Activated T-cell treated with anti-CD3 and anti-CD28 coated beads for 24 hours (primary cell): ENCODE measurements at places on chromosomes 11 and 22.
A peak's percentile ranks its signal among the peaks of the same experiment; 100 is the strongest.

DNA sequence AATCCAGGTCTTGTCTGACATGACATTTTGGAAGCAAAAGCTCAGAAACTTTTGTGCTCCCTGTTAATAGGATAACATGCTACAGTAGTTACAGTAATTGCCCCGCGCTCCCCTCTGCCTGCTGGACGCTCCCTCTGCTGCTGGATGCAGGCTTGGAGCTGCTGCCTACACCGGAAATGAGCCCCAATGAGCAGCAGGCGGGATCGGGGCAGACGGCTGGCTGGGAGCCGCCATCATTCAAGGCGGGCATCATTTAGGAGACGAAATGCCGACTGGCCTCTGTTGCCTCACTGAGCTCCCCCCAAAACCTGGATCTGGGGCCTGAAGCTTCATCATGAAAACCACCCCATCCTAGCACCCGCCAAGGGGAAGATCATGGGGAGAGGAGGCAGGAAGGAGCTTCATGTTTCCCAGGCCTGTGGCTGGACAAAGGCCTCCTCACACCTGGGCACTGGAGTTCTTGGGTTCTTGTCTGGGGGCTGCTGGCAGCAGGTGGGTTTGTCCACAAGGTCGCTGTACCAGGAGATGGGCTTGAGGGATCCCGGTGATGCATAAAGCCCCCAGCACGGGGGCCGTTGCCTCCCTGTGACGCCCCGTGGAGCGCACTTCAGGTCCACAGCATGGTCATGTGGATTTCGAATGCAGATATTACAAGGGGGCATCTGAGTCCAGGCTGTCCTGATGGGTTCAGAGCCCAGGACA lies 664.3 kb downstream of the BRD1 start:
- DNase-seq: no peak

GRCh38 chr11:45058647-45058950 lies 87.8 kb upstream of the PRDM11 start:
- no peak for DNase-seq

DNA sequence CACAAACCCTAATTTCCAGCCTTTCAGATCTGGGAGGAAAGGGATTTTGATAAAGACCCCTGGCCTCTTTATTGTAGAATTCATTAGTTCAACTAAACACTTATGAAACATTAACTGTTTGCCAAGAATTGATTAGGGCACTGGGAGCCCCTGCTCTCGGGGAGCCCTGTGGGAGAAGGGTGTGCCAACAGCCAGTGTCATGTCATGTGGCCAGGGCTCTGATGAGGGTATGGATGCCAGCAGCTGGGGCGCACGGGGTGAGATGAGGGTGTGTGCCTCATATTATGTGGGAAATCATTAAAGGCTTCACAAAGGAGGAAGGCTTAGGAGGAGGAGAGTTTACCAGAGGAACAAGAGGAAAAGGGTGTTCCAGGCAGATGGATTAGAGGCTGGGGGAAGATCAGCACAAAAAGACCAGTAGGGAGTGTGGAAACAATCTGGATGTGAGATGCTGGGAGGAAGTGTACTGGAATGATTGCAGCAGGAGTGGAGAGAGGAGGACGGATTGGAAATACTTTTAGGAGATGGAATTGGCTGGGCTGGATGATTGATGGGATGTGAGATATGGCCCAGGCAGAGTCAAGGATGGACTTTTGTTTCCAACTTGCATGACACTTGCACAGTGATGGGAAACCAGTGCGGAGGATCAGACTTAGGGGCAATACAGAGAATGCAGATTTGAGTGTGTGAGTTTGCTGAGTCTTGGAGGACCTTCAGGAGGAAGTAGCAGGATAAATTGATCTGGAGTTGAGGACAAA lies 137.8 kb downstream of the CSNK2A3 start:
- no peak for DNase-seq

- DNase-seq: no peak
These were observed 58.8 kb downstream of the GRK3 start for GRCh38 chr22:25623310-25623734.

DNA sequence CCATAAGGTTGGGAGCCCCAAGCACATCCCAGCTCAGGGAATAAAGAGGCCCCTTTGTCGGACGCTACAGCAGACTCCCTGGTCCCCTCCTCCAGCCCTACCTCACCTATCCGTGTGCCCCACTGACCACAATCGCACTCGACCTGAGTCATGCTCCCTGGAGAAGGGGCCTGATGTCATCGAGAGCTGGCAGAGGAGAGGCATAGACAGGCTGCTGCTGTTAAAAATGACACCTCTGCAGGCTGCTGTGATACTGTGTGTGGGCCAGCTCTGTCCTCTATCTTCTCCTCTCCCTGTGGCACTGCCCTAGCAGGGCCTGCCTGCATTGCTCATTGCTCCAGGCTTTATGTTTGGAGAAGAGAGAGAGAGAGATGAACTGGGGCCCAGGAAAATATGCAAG lies 123.4 kb upstream of the SYT13 start:
- DNase-seq: no peak

DNA sequence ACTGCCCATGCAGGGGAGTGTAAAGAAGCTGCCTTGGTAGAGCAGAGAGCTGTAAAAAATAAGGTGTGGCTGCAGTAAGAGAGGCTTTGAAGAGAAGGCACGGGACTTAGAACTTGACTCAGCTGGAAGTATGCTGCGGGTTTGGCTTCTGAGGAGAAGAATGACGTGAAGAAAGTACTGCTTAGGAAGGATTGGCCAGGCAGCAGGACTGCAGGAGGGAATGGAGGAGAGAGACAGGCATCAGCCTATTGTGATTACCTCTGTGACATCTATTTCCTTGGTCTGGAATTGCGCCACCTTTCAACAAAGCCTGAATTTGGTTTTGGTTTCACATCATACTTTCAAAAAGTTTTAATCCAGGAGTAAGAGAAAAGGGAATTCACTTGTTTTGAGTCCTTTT lies 22.5 kb downstream of the PRRG4 start:
- DNase-seq: no peak

- DNase-seq: no peak
These were observed 15.3 kb downstream of the CSTPP1 start for GRCh38 chr11:46951864-46952263.

- DNase-seq: no peak
These were observed 164.2 kb downstream of the NTM start for GRCh38 chr11:131534611-131535010.

DNA sequence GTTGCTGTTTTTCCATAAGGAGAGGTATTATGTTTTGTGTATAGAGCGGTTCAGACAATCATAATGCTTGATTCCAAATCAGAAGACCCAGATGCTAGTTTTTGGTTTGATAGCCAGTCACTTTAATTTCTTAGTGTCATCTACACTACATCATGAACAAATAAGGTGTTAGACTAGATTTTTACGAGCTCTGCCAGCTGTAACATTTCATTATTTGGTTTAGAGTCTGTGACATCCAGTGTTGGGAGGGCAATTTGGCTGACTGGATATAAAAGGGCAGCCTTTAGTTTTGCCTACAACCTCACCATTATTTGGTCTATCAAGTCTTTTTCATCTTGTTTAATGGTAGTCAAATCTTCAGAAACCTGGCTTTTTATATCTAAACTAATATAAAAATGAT lies 30.2 kb upstream of the FBXO3 start:
- no peak for DNase-seq

- no peak for DNase-seq
These were observed 2.0 kb downstream of the SBF2 start for GRCh38 chr11:10291801-10292638.

DNA sequence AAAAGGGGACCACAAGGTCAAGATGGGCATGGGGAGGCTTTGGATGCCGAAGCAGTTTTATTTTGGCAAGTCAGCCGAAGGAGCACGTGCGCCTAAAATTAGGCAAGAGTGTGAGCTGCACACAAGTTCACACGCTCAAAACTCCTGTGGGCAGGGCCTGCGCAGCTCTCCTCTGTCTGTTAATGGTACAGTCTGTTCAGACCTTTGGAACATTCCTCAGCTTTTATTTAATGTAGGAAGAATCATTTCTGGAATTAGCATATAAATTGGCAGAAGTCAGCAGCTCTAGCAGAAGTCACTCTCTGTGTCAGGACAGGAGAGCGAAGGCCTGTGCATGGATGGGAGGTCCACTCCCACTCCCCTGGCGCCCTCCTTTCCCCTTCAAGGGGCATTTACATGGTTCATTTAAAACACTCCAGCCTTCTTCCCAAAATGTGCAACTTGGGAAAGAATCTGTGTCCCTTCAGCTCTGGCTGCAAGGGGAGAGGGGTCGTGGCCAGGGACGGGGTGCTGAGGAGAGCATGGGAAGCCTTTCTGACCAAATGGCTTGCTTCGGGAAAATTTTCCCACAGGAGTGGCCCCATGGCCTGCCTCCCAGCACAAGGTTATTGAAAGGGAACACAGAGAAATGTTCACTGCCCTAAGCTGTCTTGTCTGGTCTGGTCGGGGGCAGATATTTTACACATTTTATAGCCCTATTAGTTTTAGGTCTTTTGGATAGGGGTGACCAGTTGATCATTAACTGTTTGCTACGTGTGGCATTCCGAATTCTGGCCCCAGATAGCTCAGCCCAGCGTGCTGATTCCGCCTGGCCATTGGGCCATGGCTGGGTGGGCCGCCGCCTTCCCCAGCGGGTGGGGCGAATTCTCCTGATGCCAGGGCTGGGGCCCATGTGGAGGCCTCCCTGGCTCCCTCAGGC lies 43.9 kb upstream of the SMIM38 start:
- DNase-seq: no peak

GRCh38 chr11:124474079-124474478 lies 28.6 kb upstream of the OR8B8 start:
- DNase-seq: no peak

DNA sequence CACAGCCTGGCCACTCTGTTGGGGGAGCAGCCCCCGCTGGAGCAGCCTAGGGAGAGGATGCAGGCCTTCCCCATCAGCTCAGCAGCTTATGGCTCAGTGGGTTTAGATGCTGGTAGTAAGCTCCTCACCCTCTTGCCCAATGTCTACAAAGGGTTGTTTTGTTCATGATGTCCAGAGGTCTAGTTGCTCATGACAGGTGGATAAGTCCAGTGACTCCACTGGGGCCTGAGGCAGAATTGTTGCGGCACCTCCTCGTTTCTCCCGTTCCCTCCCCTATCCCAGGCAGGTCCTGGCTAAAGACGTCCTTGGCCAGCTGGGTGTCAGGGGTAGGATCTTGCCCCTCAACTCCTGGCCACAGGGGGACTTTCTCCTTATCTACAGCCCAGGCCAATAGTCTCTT lies 233.5 kb upstream of the B3GAT1 start:
- DNase-seq: no peak

- DNase-seq: no peak
These were observed 1984.1 kb upstream of the RAG2 start for GRCh38 chr11:38582151-38582550.

DNA sequence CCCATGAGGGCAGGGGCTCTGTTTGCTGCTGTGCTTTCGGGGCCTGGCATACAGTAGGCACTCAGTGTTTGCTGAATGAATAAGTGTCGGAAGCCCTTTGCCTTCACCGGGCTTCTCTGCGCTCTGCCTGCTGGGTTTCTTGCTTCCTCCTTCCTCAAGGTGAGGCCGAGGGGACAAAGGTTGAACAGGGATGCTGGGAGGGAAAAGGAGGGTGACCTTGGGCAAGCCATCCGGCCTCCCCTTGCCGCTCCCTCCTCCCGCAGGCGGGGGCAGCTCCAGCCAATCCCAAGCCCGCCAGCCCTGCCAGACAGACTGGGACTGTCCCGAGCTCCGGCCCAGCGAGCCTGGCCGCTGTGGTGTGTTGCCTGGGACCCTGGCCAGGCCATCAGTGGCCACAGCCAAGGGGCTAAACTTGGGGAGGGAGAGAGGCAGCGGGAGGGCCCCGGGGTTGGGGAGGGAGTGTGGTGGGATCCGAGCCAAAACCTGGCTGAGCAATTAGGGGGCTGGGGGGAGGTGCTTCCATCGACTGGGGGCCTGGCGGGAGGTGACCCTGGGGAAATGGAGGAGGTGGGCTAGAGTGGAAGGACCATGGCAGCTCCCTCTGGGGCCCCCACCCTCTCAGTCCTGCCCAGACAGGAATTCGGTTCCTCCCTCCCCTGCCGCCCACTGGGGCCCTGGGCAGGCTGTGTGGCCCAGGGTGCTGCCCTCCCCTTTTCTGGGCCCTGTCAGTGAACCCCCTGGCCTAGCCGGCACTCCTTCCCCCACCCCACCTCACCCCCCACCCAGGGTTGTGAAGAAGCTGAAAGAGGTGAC lies 3.4 kb upstream of the RCOR2 start:
- DNase-seq: no peak

DNA sequence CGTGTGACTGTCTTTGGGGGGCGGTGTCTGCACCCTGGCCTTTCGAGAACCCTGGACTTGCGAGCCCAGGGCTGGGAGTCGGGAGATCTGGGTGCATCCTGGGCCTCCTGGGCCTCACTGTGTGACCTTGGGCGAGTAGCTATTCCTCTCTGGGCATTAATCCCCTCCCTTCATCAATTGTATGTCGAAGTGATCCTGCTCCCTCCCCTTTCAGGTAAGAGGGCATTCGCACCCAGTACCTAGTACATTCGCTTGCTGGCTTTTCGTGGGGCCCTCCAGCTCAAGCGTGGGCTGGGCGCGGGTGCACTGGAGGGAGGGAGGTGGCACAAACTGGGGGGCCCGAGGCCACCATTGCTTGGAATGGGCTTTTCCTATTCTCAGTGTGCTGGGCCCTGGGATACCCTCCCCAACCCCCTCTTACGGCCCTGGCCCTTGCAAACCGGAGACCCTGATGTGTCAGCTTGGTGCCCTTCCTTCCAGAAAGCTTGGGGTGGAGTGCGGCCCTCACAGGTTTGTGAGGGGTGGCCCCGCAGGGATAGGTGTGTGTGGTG lies 530 bp downstream of the USP35 start:
- DNase-seq: no peak

DNA sequence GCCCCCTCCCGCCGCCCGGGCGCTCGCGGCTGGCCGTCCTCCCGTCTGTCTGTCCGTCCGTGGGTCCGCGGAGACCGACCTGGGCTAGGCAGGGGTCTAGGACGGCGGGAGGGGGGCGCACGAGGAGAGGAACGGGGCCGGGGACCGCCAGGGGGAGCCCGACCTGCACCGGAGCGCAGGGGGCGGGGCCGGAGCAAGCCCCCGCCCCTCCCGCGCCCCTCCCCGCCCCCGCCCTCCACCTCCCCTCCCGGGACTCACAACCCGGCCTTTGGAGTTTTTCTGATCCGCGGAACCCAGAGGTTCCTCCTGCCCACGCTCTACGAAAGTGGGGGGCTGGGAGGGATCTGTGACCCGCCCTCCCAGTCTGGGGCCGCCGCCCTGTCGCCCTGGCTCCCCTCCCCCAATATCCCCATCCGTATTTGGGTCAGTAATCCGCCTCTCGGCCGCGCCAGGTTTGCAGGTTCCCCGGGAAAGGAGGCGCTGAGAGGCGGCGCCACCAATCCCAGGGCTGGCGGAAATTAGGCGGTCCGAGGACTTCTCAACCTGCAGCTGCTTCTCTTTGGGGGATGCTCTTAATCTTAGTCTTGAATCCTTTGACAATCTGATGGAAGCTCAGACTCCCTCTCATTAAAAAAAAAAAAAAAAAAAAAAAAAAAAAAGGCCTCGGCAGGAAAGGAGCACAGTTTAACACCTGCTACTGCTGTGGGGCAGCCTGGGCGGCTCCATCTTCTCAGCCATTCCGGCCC lies 925 bp upstream of the KCNJ11 start:
- peak; percentile 64 for DNase-seq
